ENCODE measurements at places on chromosomes 1 and 21.
A peak's percentile ranks its signal among the peaks of the same experiment; 100 is the strongest.

GRCh38 chr1:43660355-43660754, 10.4 kb downstream of the KDM4A start:
- DNase-seq: no peak

DNA sequence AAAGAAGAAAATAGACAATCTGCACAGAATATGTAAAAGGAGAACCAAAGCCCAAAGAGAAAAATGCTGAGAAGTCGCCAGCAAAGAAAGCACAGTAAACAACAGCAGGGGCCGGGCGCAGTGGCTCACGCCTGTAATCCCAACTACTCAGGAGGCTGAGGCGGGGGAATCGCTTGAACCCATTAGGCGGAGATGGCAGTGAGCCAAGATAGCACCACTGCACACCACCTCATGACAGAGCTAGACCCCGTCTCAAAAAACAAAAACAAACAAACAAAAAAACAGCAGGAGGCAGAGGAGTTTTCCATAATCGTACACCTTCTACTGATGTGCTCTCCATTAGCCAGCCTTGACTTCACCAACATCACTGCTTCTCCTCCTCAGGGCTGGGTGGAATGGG, 153.2 kb downstream of the LYPLAL1 start:
- no peak for DNase-seq

- no peak for DNase-seq
These were observed 48.9 kb downstream of the SPATA46 start for GRCh38 chr1:162327788-162328165.

GRCh38 chr1:46818591-46818990, 19.7 kb downstream of the CYP4B1 start:
- no peak for DNase-seq

DNA sequence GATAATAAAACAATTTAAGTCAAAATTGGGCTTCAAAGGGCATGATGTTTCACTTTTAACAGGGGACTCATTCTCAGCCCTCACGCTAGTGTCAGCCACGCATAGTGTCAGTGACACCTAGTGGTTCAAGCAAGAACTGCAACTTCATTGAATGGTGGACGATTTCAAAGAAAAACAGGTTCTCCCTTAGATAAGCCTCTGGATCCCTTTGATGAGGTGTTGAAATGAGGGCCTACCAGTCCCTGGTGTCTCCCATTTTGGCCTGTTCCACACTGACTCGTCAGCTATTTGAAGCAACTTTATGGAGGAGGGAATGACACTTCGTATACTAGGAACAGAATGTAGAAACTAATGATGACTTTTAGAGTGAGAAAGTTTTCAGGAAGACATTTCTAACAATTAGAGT, 56.2 kb downstream of the FCRL5 start:
- peak; percentile 61 for DNase-seq

GRCh38 chr1:241918879-241919278, 38.7 kb upstream of the BECN2 start:
- DNase-seq: no peak

DNA sequence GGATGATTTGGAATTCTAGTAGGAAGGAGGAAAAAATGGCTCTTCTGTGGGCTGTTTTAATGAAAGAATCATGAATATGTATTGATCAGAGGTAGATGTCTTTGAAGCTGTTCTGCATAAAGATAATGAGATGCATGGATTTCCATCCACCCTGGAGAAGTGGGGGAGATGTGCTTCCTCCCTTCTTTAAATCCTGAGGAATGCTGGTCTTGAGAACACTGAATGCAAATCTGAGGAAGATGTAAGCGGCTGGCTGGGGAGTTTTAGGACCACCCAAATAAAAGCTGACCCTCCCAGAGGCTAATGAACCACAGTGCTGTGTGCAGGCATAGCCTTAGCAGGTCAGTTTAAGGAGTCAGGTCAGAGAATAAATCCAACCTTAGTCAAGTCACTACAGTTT, 37.3 kb downstream of the ZMYND12 start:
- no peak for DNase-seq

- no peak for DNase-seq
These were observed 3.2 kb downstream of the PGLYRP4 start for GRCh38 chr1:153345187-153346076.

- no peak for DNase-seq
These were observed 13.5 kb downstream of the LZIC start for GRCh38 chr1:9929431-9930385.

GRCh38 chr1:209389258-209389657, 194.3 kb upstream of the CAMK1G start:
- DNase-seq: no peak

DNA sequence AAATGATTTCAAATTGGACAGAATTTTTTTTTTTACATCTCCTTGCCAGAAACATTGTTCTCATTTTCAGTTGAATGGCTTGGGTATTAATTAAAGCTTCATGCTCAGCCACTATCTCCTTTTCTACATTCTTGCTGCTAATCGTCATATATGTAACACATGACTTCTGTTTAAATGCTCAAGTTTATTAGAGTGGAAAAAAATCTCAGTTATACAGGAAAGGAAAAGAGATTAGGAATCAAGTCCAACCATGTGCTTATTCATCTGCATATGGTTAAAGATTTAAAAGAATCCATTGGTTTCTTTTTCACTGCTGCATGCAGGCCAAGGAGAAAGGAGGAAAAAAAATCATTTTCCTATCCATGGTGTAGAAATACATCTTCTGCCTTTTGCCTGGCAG, 47.3 kb upstream of the CNN3 start:
- no peak for DNase-seq

DNA sequence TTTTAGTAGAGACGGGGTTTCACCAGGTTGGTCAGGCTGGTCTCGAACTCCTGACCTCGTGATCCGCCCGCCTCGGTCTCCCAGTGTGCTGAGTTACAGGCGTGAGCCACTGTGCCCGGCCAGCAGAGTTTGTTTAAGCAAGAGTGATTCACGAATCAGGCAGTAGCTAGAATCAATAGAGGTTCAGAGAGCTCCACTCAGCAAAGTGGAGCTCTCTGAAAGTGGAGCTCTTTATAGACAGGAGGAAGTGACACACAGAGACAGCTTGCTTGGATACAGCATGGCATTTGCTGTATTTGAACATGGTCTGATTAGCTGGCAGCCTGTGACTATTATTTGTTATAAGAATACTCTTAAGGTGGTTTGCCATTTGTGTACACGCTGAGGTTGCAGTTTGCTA, 27.1 kb upstream of the CD34 start:
- no peak for DNase-seq

DNA sequence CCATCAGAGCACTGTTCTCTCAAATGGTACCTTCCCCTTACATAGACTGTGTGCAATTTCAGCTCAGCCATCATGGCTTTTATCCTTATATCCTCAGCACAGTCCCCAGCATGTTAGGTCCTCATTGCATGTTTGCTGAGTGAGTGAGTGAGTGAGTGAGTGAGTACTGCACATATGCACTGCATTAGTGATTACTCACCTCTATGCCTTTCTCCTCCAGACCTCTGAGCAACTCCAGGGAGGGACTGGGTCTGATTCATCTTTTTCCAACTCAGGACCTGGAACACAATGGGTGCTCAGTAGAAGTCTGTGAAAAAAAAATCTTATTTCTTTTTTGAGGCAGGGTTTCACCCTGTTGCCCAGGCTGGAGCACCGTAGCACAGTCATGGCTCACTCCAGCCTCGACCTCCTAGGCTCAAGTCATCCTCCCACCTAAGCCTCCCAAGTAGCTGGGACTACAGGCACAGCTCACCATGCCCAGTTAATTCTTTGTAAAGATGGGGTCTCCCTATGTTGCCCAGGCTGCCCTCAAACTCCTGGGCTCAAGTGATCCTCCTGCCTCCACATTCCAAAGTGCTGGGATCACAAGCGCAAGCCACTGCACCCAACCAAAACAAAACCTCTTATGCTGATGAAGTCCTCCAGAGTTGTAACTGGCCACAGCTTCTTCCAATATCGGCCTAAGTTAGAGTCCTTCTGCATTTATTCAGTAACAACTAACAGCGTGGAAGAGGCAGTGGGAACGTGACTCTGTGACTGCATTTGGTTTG, 23.7 kb downstream of the RNU5D-1 start:
- no peak for DNase-seq

DNA sequence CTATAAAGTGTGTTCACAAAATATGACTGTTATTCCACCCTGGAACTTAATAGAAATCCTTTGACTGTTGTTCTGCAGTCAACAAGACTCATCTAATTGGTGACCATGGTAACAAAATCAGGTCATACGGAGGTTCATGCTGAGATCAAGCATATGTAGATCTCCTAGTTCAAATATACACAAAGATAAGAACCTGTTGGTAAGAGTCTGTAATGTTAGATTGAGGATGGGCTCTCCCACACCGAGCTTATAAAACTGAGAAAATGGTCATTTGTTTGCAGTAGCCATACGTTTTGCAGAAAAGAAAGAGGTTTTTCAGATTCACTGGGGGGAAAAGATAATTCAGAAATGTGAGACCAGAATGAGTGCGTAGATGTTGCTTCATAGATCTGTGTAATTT, 468.1 kb downstream of the RPS6KC1 start:
- no peak for DNase-seq

DNA sequence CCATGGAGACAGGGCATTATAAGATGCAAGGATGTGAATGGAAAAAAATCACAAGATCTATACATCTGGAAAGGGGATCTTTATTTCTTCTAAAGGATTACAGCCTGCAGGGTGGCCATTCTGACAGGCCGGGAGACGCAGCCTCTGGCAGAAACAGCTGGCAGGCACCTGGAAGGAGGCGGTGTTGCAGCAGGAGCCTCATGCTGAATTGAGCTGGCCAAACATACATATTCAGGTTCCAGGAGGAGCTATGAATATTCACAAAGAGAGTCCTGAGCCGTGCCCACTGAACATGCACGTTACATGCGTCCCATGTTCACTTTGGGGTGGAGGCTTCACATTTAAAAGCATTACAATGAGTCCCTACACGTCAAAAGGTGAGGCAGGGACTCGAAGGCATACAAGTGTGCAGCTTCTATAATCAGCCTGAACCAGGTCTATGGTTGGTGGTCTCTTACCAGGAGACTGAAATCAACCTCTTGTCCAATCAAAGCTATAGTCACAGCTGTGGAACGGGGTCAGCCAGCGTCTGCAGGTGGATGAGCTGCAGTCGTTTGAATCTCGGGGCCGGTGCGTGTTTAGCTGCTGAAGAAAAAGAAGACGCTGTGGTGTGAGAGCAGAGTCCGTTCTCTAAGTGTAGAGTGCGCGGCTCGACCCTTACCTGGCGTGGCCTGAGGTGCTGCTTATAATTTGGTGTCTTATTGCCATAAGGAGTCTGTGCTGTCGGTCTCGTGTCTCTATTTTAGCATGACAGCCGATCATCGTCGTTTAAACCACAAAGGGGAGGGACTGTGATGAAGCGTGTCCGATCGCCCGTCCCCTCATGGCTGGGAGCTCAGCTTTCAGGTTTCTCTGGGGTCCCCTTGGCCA, 183.0 kb downstream of the ETS2 start:
- no peak for DNase-seq

DNA sequence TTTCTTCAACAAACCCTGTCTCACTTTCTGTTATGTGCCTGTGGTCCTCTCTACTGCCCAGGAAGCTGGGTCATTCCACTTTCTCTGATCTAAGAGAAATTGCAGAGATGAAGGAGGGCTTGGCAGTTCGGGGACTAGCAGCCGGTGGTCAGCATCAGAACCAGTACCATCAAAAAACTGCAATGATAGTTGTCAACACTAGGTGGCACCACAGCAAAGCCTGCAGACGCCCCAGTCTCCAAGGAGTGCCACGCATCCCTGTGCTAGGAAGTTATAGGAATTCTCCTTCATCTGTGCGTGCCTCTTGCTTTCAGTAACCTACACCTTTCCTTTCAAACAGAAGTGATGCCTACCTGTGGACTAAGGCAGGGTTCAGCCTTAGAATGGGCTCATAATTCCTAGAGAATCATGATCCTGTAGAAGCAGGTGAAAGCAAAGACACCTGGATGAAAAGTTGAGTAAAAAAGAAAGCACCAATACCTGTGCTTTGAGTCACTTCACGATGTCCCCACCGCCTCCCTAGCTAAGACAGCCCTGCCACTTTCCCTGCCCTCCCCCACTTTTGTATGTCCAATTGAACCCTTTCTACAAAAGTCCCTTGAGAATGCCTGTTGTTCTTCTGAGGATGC, 129.2 kb downstream of the ADAMTS1 start:
- peak; percentile 36 for DNase-seq

GRCh38 chr1:34165422-34165921, 442 bp upstream of the CSMD2 start:
- no peak for DNase-seq
